ENCODE measurements at places on chromosomes 2 and 18.

GRCh38 chr18:67310826-67311225, 205.7 kb downstream of the DSEL start:
- DNase-seq, result no peak

DNA sequence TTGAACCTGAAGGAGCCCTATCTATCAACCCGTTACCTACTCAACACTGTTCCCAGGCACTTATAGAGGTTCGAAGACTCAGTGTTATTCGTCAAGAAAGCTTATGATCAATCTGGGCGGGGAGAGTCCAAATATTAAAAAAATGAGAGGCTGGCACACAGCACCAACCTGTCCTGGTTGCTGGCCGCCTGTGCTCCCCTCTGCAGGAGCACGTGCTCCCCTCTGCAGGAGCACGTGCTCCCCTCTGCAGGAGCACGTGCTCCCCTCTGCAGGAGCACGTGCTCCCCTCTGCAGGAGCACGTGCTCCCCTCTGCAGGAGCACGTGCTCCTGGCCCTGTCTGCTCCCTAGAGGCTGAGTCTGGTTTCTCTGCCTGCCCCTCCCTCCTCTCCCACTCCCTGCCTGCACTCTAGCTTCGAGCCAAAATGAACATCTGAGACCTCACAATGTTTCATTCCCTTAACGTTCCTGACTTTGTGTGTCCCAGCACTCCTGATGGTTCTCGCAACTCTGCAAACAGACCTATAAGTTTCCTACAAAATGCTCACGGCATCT, 614.0 kb upstream of the ID2 start:
- DNase-seq, result no peak

DNA sequence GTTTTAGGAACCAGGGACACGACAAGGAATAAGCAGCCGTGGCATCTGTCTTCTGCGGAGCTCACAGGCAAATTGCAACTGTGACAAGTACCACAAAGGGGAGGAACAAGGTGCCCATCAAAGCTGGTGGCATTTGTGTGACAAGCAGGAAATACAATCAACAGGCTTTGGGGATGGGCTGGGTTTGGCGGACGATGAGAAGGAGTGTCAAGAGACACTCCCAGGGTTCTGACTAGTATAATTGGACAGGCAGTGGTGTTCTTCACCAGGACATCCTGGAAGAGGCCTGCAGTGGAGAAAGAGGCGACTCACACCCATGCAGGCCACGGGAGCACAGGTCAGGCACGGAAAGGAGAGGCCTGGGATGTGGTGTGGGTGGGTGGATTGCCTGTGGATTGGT, 14.2 kb upstream of the SPATA3 start:
- DNase-seq, result no peak

GRCh38 chr2:235721625-235722024, 227.8 kb downstream of the AGAP1 start:
- DNase-seq, result no peak

GRCh38 chr2:50962731-50963130, 69.2 kb downstream of the NRXN1 start:
- no peak for DNase-seq

- DNase-seq, result peak; percentile 78
Observed at GRCh38 chr18:44758861-44759631, 78.4 kb downstream of the SETBP1 start.

GRCh38 chr2:49021271-49021670, 133.0 kb downstream of the FSHR start:
- DNase-seq, result no peak

DNA sequence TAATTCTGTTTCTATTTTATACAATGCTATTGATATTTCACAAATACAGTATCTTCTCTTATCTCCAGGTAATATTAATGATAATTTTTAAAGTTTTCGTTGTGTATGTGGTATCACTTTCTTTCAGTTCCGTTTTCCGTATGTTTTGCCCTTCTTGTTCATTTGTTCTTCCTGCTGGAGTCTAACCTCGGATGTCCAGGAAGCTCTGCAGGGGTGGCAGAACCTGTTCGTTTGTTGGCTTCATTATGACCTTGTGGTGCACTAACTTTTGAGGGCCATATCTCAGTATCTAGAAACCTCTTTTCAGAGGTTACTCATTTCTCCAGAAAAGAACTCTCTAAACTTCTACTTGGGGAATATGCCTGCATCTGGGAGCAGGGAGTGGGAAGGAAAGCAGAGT, 134.5 kb downstream of the NBAS start:
- no peak for DNase-seq

- DNase-seq, result no peak
Observed at GRCh38 chr2:162731917-162732804, 106.4 kb downstream of the KCNH7 start.

All from activated CD4-positive, alpha-beta T cell treated with anti-CD3 and anti-CD28 coated beads, Interleukin-2, amount 10 ng/mL, durations not matched to agents 24 days and 14 days (primary cell).